ENCODE measurements at places on chromosomes 5 and 9.

DNA sequence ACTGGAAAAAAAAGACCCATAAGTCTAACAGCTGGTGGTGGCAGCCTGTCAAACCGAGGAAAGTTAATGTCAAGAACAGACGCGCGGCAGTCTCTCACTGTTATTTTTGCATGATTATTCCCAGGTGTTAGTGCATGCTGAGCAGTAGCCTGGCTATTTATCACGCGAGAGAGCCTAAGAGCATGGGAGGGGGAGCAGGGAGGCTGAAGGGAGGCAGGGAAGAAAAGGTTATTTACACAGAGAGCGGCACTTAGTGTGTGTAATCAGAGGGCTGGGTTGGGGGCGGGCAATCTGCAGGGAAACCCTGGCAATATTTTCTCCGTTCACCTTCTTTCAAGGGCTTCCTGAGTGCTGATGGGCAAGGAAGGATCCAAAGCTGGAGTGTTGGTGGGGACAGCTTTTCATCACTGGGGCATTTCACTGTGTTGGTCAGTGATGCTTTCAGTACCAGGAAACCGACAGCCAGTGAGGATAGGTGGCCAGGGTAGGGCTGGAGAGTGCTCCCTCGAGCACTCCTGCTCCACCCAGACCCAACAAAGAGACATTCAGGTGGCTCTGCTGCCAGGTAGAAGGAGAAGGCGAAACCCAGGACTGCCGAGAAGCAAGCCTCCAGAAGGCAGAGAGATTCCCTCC, 39.6 kb downstream of the ZNF608 start:
- DNase-seq = no peak

- no peak for DNase-seq
Measured at GRCh38 chr5:169856571-169856970, 123.7 kb downstream of the INSYN2B start.

- no peak for DNase-seq
Measured at GRCh38 chr9:40884072-40884901, 244.2 kb downstream of the FOXD4L6 start.

GRCh38 chr5:58797021-58797420, 214.1 kb downstream of the RAB3C start:
- DNase-seq = no peak

- no peak for DNase-seq
Measured at GRCh38 chr5:34682926-34683623, 26.9 kb downstream of the RAI14 start.

GRCh38 chr9:100303747-100304146, 49.0 kb downstream of the TEX10 start:
- DNase-seq = no peak

- no peak for DNase-seq
Measured at GRCh38 chr9:86778761-86779160, 168.5 kb downstream of the GAS1 start.
